ENCODE measurements at places on chromosomes 3 and 15. TPM values are rescaled to one million over a fixed set of nuclear protein-coding genes. Genes with fewer than 3 reads are reported as not detected.

Gene BCHE
- 2.5 TPM for polyA plus RNA-seq

- no peak overlapping the region for H3K4me3 ChIP-seq
- DNase-seq = no peak
- H3K27me3 ChIP-seq = no peaks in the 10 kb centered on the region
- H3K27ac ChIP-seq = no peak overlapping the region
These were observed 300.0 kb downstream of the PTPRG start for GRCh38 chr3:61861410-61861809.

Gene MYZAP
- polyA plus RNA-seq = 4.2 TPM

- H3K27me3 ChIP-seq = no peaks in the 10 kb centered on the region
- no peaks in the 10 kb centered on the region for H3K36me3 ChIP-seq
- no peaks in the 10 kb centered on the region for H3K4me1 ChIP-seq
These were observed 32.0 kb upstream of the CASR start for GRCh38 chr3:122151480-122151879.

DNA sequence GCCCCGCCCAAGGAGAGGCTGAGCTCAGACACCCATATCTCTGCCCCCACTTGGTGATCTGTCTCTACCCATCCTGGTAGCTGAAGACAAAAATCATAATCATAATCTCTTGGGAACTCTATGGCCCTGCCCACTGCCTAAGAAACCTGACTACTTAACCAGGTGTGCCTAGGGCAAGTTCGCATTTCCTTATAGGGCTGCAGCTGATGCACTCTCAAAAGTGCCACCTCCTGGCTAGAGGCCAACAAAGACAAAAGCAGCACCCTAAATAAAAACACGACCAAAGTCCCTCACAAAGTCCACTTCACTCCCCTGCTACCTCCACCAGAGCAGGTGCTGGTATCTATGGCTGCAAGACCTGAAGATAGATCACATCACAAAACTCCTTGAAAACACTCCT lies 250.4 kb upstream of the SLITRK3 start:
- H3K4me1 ChIP-seq = no peaks in the 10 kb centered on the region
- no peak overlapping the region for H3K27ac ChIP-seq
- no peak overlapping the region for H3K4me3 ChIP-seq
- no peaks in the 10 kb centered on the region for H3K36me3 ChIP-seq
- no peak for DNase-seq

- H3K36me3 ChIP-seq = no peaks in the 10 kb centered on the region
- H3K27ac ChIP-seq = peak overlapping the region; percentile 99
- DNase-seq = no peak
- H3K4me3 ChIP-seq = peak overlapping the region; percentile 15
These were observed 10.7 kb downstream of the TBC1D23 start for GRCh38 chr3:100271522-100271921.

- peaks cover 3% of the 10 kb centered on the region for H3K27me3 ChIP-seq
- DNase-seq = no peak
- H3K4me1 ChIP-seq = no peaks in the 10 kb centered on the region
- no peak overlapping the region for H3K27ac ChIP-seq
- H3K4me3 ChIP-seq = no peak overlapping the region
- H3K36me3 ChIP-seq = no peaks in the 10 kb centered on the region
These were observed 33.4 kb upstream of the CTXND1 start for GRCh38 chr15:80285379-80285778.

DNA sequence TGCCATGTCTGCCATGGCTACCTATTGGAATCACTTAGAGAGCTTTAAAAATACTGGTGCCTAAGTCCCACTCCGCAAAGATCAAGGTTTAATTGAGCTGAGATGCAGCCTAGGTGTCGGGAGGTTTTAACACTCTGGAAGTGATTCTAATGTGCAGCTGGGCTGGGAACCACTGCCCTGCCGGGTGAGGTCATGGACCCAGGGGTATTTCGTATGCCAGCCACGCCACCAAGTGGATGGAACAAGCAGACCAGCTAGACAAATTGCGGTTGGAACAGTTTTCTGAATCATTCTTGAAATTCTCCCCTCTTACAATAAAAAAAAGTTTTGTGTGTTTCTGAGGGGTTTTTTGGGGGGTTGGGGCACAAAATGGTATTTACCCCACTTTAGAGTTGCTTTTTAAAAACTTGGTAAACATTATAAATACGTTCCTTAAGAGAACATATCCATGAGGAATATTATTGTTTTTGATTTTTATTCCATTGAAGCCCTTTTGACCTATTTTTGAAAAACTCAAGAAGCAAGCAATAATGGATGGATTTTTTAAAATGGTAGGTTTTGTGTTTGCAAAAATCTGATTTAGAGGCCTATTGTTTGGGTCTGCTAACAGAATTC lies 66.2 kb upstream of the CSTA start:
- no peaks in the 10 kb centered on the region for H3K27me3 ChIP-seq
- H3K27ac ChIP-seq = no peak overlapping the region
- DNase-seq = peak; percentile 71
- H3K4me1 ChIP-seq = peaks cover 3% of the 10 kb centered on the region
- H3K36me3 ChIP-seq = no peaks in the 10 kb centered on the region

DNA sequence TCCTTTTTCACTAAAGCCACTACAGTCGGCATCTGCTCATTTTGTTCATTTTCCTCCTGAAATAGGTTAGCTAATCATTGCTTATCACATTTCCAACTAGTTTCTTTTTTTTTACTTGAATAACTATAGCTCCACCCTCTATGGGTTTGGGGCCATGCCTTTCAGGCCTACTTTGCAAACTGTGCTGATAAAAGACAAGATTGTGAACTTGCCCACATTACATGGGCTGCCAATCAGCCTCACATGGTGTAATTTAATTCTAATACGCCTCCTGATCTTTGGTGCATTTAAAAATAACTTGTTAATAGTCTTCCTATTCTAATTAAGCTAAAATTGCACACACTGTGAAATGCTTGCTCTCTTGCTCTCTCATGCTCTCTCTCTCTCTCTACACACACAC lies 90.5 kb downstream of the TGFBR2 start:
- peak overlapping the region; percentile 19 for H3K27ac ChIP-seq
- H3K36me3 ChIP-seq = peaks cover 3% of the 10 kb centered on the region
- H3K4me1 ChIP-seq = peaks cover 35% of the 10 kb centered on the region
- DNase-seq = no peak
- H3K27me3 ChIP-seq = no peaks in the 10 kb centered on the region

- no peaks in the 10 kb centered on the region for H3K4me1 ChIP-seq
- H3K36me3 ChIP-seq = no peaks in the 10 kb centered on the region
- H3K27me3 ChIP-seq = no peaks in the 10 kb centered on the region
- H3K4me3 ChIP-seq = no peak overlapping the region
- H3K27ac ChIP-seq = no peak overlapping the region
These were observed 21.4 kb upstream of the ZBED2 start for GRCh38 chr3:111616417-111617105.

Gene CHRNB4
- not detected for polyA plus RNA-seq

- no peak for DNase-seq
- no peaks in the 10 kb centered on the region for H3K27me3 ChIP-seq
- H3K27ac ChIP-seq = no peak overlapping the region
These were observed 33.2 kb upstream of the RPP14 start for GRCh38 chr3:58272891-58273290.

Gene UNC13C
- polyA plus RNA-seq = not detected

GRCh38 chr15:52879904-52880303 lies 89.8 kb upstream of the ONECUT1 start:
- no peak for DNase-seq
- no peaks in the 10 kb centered on the region for H3K4me1 ChIP-seq
- no peak overlapping the region for H3K4me3 ChIP-seq
- no peaks in the 10 kb centered on the region for H3K36me3 ChIP-seq
- no peaks in the 10 kb centered on the region for H3K27me3 ChIP-seq

DNA sequence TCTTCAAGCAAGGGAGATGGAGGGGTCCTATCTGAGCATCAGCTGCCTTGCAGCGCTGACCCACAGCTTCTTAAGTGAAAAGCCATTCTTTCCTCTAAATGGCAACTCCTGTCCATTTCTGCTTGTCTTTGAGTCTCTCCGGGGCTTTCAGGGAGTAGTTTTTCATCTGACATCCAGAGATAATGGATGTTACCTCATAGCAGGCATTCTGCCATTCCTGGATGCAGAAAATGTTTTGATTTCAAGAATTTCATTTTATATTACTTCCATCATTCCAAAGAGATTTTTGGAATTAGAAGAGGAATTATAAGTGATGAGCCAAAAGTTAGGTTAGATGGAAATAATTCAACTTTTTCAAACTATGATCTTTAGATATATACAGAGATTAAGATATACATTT lies 44.9 kb upstream of the GABRG3 start:
- no peaks in the 10 kb centered on the region for H3K27me3 ChIP-seq
- no peak for DNase-seq
- no peaks in the 10 kb centered on the region for H3K4me1 ChIP-seq
- H3K36me3 ChIP-seq = no peaks in the 10 kb centered on the region
- no peak overlapping the region for H3K4me3 ChIP-seq
- no peak overlapping the region for H3K27ac ChIP-seq

Gene ZMYND10
- polyA plus RNA-seq = 0.51 TPM

Gene MKRN2OS
- 0.48 TPM for polyA plus RNA-seq

- H3K4me1 ChIP-seq = no peaks in the 10 kb centered on the region
- DNase-seq = no peak
- no peaks in the 10 kb centered on the region for H3K36me3 ChIP-seq
- H3K27me3 ChIP-seq = no peaks in the 10 kb centered on the region
These were observed 32.2 kb upstream of the LRTM1 start for GRCh38 chr3:54960082-54960481.

DNA sequence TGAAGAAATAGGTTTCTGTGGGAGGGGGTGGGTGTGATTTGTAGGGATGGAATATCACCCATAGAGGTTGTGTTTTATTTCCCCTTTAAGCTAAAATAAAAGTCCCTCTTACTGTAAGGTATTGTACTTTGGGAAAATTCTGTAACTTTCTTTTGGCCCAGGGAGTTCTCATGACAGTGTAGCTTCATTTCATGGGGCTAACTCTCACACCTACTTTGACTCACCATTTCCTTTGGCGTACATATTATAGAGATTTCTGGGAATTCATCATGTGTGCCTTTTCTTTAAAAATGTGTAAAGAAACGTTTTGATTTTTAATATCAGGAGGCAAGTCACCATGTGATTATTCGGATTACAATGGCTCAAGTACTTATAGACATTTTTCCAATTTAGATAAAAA lies 477.7 kb upstream of the CFAP20DC start:
- no peak for DNase-seq
- H3K36me3 ChIP-seq = no peaks in the 10 kb centered on the region
- no peaks in the 10 kb centered on the region for H3K4me1 ChIP-seq
- no peak overlapping the region for H3K27ac ChIP-seq
- no peak overlapping the region for H3K4me3 ChIP-seq

- no peaks in the 10 kb centered on the region for H3K36me3 ChIP-seq
- DNase-seq = no peak
- H3K4me1 ChIP-seq = no peaks in the 10 kb centered on the region
- no peak overlapping the region for H3K27ac ChIP-seq
- H3K4me3 ChIP-seq = no peak overlapping the region
- no peaks in the 10 kb centered on the region for H3K27me3 ChIP-seq
These were observed 519.2 kb upstream of the AGTR1 start for GRCh38 chr3:148178503-148178902.

Gene LYZL4
- polyA plus RNA-seq = not detected

Gene GATM
- 16.5 TPM for polyA plus RNA-seq

DNA sequence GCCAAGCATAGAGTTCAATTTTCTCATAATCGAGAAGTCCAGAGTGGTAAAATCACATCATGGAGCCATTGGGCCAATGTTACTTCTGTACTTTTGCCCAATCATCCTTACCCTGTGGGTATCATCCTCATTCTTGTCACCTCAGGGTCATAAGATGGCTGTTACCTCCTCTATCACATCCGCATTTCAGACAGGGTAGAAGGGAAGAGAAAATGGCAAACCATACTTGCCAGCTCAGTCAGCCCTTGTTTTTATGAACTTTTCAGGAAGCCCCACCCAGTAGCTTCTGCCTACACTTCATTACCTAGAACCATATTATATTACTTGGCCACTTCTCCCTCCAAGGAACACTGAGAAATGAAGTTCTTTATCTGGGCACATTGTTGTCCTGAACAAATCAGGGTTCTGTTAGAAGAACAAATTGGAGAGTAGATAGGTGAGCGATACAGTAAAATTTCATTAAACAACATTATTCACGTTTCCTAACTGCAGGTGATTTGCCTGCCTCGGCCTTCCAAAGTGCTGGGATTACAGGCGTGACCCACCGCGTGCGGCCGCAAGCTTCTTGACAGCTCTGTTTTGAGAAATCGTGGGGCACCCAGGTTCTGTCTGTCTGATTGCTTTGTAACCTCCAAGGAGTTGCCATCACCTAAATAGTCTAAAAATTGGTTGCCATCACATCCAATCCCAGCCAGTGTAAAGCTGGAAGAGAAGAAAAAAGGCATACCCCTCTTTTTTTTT lies 34.5 kb upstream of the RPN1 start:
- no peaks in the 10 kb centered on the region for H3K27me3 ChIP-seq
- no peaks in the 10 kb centered on the region for H3K36me3 ChIP-seq
- no peaks in the 10 kb centered on the region for H3K4me1 ChIP-seq
- no peak overlapping the region for H3K4me3 ChIP-seq

DNA sequence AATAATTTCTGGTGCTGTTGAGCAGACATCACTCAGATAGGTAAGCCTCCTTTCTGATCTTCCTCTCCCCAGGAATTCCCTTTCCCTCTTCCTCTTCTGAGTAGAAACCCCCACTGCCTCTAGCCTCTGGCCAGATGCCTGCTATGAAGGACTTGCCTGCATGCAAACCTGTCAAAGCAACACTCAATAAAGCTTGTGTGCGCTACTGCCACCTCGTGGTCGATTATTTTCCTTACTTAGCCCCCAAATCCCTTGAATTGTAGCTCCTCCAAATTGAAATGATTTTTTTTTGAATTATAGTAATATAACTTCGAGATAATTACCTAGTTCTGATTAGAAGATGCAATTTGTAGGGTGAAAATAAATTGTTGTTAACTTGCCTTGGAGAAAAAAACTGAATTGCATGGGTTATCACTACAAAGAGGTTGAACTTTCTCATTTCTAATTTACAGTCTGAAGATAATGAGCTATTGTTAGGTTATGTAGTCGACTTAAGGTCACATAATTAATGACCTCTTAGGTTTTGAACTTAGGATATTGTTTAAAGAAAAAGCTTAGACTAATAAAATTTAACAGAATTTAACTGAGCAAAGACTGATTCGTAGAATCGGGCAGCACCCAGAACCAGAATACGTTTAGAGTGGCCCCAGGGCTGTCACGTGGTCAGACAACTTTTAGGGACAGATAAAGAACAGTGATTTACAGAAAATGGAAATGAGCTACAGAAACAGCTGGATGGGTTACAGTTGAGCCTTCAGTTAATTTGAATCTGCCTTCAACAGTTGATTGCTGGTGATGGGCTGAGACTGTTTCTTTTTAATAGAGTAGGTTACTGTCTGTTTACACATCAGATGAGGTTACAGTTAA lies 269.3 kb downstream of the ARPP21 start:
- no peaks in the 10 kb centered on the region for H3K4me1 ChIP-seq
- no peak overlapping the region for H3K27ac ChIP-seq
- H3K27me3 ChIP-seq = no peaks in the 10 kb centered on the region
- DNase-seq = peak; percentile 30
- H3K36me3 ChIP-seq = no peaks in the 10 kb centered on the region

Gene EEFSEC
- 10.7 TPM for polyA plus RNA-seq

Gene HEG1
- 3.2 TPM for polyA plus RNA-seq

GRCh38 chr3:124363476-124363875 lies 366.8 kb upstream of the UMPS start:
- no peak overlapping the region for H3K27ac ChIP-seq
- no peaks in the 10 kb centered on the region for H3K36me3 ChIP-seq
- no peak for DNase-seq

- no peak overlapping the region for H3K4me3 ChIP-seq
- H3K27me3 ChIP-seq = no peaks in the 10 kb centered on the region
- peak overlapping the region; percentile 39 for H3K27ac ChIP-seq
- DNase-seq = no peak
- peaks cover 31% of the 10 kb centered on the region for H3K4me1 ChIP-seq
These were observed 140.8 kb downstream of the TP63 start for GRCh38 chr3:189771842-189772450.

GRCh38 chr3:52298149-52299098 lies 10.8 kb downstream of the GLYCTK start:
- DNase-seq = no peak
- no peaks in the 10 kb centered on the region for H3K27me3 ChIP-seq
- H3K4me1 ChIP-seq = no peaks in the 10 kb centered on the region
- H3K4me3 ChIP-seq = no peak overlapping the region
